AG09309 (cell line): ENCODE measurements at places on chromosomes 3 and 15.
A peak's percentile ranks its signal among the peaks of the same experiment; 100 is the strongest.

DNA sequence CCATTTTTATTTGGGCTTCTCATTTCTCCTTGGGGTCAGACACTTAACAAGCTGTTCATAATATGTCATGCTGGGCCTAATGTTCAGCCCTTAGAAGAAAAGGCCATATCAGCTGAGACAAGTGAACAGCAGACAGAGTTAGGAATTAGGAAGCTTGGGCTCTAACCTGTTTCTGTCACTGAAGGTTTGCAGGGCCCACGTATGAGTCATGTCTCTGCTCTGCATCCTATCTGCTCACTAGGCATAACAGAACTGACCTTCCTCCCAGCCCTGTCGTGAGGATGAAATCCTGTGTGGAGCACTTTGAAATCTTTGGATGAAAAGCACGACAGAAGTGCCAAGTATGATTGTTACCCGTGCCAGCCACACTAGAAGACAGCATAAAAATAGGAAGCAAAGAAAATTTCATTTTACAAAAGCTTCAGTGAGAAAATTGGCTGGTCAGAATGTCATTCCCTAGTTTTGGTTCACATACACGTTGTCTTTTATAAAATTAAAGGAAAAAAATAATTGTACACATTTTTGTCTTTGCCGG, 26.5 kb upstream of the CD47 start:
- DNase-seq: no peak

DNA sequence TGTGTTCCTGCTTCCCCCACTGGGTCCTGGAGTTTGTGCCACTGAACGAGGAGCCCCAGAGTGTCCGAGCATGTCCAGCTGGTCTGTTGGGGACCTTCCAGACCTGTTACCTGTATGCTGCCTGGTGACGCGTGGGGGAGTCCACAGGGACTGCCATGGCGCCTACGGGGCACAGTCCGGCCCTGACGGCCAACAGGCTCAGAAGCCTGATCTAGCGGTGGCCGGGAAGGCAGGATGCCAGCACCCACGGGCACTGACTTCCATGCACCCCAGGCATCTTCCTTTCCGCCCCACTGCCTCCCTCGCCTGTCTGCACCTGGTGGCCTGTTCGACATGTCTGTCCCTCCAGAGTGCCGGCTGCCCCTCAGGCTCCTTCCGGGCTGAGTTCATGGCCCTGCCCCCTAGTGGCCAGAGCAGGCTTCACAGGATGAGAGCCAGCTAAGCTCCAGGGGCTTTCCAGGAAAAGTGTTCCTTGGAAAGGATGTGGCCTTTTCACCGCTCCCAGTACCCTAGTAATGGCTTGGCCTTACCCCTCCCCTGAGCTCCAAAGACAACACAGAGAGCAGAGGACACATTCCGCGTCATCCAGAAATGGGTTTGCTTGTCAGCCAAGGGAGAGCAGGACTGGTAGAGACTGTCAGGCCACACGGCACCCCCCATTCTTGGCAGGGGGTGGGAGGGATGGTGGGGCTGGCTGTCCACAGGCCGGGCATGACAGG, 35.7 kb downstream of the NGRN start:
- DNase-seq: no peak

DNA sequence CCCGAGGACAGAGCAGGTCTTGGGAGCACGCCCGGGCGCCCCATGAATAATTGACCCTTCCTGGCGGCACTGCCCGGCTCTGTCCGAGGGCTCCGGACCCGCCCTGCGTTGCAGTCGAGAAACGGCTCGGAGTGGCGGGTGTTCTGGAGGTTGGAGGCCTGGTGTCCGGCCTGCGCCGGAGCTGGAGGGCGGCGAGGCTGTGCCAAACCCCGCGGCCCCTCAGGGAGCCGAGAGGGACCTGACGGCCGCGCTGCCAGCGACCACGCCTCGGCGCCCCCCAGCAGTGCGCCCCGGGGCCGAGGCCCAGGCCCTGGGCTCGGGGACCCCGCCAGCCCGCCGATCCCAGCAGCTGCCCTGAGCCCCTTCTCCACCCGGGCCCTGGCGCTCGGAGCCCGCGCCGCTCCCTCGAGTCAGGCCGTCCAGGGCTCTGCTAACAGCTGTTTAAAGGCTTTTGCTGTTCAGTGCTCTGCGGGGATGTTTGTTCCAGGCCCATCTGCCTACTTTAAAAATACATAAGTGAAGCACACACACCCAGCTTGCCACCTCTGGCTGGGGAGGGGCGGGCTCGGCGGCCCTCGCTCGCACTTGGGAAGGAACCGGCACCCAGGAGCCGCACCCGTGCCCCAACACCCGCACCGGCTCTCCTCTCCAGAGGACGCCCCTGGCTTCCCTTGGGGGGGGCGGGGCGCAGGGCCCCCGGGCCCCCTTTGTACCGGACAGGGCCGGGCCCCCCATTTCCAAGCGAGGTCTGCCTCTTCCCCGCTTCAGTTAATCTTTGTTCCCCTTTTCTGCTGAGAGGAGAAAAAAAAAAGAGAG, 730 bp upstream of the ZNF710 start:
- no peak for DNase-seq

DNA sequence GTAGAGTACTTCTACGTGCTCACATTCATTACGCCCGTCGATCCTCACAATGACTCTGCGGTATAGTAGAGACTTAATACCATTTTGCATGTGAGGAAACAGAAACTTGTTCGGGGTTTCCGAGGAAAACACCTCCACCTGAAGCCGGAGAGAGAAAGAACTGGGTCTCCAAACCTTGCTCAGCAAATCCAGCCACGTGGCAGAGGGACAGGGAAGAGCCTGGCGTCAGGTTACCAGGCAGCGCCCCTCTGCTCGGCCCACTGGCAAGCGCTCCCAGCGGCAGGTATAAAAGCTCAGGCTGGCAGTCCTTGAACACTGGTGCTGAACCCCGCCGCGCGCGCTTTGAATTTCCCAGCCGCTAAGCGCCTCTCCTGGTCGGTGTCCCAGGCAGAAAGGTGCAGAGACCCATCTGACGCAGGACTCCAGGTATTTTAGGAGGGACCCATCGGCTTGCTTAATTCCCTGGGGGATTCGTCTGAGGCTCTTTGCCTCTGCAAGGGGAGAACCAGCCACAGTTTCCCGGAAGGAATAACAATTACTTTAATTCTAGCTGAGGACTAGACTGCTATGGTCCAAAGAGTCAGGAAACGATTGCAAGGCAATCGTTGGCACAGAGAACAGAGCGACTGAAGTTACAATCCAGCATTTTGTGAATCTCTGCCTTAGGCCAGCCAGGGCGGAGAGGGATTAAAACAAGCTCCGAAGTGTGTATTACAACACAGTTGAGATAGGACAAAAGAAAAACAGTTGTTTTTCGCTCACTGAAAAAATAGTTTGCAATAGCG, at the start of gene C2CD4A:
C2CD4A (plus strand) TSS at position 315 of the 785 bp plus-strand sequence. CDS start 637 bp downstream, outside the sequence.
- DNase-seq: no peak

GRCh38 chr15:39963786-39964185, 29.9 kb downstream of the EIF2AK4 start:
- DNase-seq: peak; percentile 80

DNA sequence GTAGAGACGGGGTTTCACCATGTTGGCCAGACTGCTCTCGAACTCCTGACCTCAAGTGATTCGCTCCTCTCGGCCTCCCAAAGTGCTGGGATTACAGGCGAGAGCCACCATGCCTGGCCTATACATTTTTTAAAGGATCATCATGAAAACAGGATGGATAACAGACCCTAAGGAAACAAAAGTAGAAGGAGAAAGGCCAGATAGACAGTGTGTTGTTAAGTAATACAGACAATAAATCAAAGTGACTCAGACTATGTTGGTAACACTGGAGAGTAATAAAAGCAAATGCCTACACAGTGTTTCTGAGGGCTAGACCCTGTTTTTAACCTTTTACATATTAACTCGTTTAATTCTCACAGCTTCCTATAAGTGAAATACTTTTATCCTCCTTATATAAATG, 133.8 kb upstream of the MCTP2 start:
- DNase-seq: no peak

DNA sequence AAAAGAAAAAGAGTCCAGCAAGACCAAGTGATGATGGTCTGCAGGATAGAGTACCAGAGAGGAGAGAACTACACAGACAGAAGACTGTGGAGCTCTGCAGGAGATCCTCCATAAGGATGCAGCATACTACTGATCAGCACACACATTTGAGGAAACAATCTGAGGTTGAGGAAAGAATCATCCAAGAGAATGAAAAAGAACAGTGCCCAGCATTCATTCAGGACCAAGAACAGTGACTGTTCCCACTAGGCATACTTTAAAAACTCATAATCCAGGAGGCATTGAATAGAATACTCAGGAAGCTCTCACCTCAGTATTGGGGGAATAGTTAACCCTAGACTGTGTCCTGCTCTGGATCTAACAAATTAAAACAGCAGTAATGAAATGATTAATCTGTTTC, 54.9 kb downstream of the THSD4 start:
- DNase-seq: no peak
